ENCODE measurements at places on chromosomes 3 and 15.

GRCh38 chr3:48739617-48739954 is 22.6 kb upstream of the IP6K2 start:
- DNase-seq, result no peak

DNA sequence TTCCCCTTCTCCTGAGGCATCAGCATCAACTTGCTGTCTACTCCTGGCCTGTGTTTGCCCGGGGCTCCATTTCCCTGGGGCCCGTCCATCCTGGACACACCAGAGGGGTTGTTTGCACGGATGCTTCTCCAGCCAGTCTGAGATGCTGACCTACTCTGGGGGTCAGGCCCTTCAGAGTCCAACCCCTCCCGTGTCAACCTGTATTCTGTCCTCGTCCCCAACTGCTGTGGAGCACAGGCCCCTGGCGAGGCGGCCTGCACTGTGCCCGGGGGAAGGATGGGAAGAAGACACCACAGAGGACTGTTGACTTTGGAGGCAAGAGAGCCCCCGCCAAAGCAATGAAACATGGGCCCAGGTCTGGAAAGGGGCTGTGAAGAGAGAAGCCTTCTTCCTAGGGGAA is 25.8 kb downstream of the ALS2CL start:
- no peak for DNase-seq

- peak; percentile 51 for DNase-seq
Observed at GRCh38 chr3:57559526-57559925, 3.5 kb downstream of the PDE12 start.

GRCh38 chr3:193391902-193392301 is 13.3 kb upstream of the ATP13A5 start:
- peak; percentile 83 for DNase-seq

GRCh38 chr15:63086271-63086670 is 35.4 kb upstream of the LACTB start:
- DNase-seq, result no peak

DNA sequence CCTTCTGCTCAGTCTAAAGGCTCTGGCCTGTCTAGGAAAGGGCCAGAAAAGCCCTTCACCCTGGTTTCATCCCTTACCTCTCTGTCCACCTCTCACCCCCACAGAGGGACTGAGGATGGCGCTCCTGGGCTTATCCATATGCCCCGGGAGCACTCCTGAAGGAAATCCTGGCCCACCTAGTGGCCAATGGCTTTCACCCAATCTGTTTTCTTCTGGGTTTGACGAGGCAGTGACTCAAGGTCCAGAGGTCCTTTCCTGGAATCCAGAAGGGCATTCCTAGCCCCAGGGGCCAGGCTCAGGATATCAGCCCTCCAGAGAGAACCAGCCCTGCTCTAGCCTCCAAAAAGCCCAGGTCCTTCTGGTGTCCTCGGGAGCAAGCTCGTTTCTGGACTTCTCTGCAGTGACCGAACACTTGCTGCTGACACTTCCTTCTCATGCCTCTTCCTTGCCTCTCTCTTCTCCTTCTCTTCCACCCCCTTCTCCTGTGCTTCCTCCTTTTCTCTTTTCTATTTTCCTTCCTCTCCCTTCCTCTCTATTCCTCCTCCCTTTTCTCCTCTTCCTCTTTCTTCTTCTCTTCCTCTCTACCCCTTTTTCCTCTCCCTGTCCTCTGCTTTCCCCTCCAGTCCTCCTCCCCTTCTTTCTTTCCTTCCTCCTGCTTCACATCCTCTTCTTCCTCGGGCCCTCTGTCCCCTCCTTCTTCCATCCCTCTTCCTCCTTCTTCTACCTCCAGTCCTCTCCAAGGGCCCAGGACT is 59.6 kb downstream of the RHCG start:
- no peak for DNase-seq

- no peak for DNase-seq
Observed at GRCh38 chr3:148736086-148736485, 38.4 kb downstream of the AGTR1 start.

DNA sequence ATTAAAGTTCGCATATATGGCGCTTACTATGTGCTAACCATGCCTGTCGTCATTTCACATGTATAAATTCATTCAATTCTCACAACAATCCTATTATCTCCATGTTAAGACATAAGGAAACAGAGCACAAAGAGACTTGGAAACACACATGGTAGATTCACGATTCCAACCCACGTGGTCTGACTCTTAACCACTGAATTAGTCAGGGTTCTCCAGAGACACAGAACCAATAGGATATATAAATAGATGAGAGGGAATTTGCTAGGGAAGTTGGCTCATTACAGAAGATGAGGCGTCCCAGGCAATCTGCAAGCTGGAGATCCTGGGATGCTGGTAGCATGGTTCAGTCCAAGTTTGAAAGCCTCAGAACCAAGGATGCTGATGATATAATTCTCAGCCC is 765.3 kb downstream of the TBL1XR1 start:
- DNase-seq, result peak; percentile 2

GRCh38 chr3:105317841-105318240 is 48.9 kb upstream of the ALCAM start:
- no peak for DNase-seq

All from RPMI7951 (cell line).